Activated CD8-positive, alpha-beta memory T cell treated with anti-CD3 and anti-CD28 coated beads, Interleukin-2, amount 10 ng/mL, durations not matched to agents 7 days and 5 days (primary cell): ENCODE measurements at places on chromosomes 1 and 21. TPM values are rescaled to one million over a fixed set of nuclear protein-coding genes. Genes with fewer than 3 reads are reported as not detected.

- H3K4me3 ChIP-seq = no peak overlapping the region
- H3K4me1 ChIP-seq = no peaks in the 10 kb centered on the region
- no peaks in the 10 kb centered on the region for H3K36me3 ChIP-seq
- H3K27me3 ChIP-seq = peaks cover 9% of the 10 kb centered on the region
- no peak for DNase-seq
- H3K27ac ChIP-seq = no peak overlapping the region
Observed at GRCh38 chr1:160419838-160420169, 19.4 kb downstream of the VANGL2 start.

- peak; percentile 92 for DNase-seq
- peak overlapping the region; percentile 85 for H3K27ac ChIP-seq
- peaks cover 1% of the 10 kb centered on the region for H3K36me3 ChIP-seq
- peak overlapping the region; percentile 79 for H3K4me3 ChIP-seq
Observed at GRCh38 chr1:966704-967300, 520 bp downstream of the PLEKHN1 start.

Gene OR2L8
- not detected for total RNA-seq

DNA sequence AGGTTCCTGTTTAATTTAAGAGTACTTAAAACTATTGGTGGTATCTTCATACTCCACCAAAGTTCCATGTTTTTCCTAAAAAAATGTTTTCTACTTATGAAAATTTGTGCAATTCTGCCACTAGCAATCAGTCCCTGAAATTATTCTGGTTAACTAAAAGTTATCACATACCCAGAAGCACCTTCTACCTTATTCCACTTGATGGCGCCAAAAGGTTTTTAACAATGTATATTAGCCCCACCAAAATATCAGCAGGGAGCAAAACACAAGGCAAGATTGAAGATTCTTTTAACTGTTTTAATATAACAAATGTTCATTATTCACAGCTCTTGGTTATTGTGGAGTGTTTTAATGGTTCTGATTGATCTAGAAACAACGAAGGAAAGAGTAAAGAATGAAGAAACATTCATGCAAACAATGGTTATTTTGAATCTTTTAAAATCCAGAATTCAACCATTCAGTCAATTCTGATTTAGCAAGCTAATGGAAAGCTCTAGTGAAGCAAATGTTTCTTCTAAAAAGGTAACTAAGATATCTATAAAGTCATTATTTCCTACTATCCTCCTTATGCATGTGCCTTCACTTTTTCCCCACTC, 67.2 kb downstream of the TTLL7 start:
- H3K4me1 ChIP-seq = no peaks in the 10 kb centered on the region
- no peak for DNase-seq
- H3K4me3 ChIP-seq = no peak overlapping the region
- H3K27ac ChIP-seq = no peak overlapping the region
- H3K36me3 ChIP-seq = no peaks in the 10 kb centered on the region

DNA sequence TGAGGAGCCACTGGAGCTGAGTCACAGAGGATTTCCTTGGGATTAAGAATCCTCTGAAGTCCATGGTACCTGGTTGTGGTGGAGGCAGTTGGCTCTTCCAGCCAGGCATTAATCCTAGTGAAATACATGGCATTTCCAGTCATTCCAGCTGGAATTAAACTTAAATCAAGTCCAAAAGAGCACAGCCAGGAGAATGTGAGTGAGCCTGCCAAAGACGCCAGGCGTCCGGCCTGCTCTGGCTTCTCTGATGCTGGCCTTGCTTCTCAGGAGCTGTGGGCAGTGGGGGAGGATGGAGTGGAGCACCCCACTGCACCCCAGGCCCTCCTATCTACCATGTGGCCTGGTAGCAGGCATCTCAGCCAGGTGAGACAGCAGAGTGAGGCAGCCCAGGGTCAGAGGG, 23.4 kb upstream of the TENT5C start:
- H3K4me1 ChIP-seq = peaks cover 3% of the 10 kb centered on the region
- no peaks in the 10 kb centered on the region for H3K27me3 ChIP-seq
- no peak for DNase-seq
- no peak overlapping the region for H3K27ac ChIP-seq
- no peaks in the 10 kb centered on the region for H3K36me3 ChIP-seq

Gene WASF2
- 113 TPM for total RNA-seq

- no peak overlapping the region for H3K27ac ChIP-seq
- no peaks in the 10 kb centered on the region for H3K4me1 ChIP-seq
- no peak for DNase-seq
- H3K27me3 ChIP-seq = peaks cover 13% of the 10 kb centered on the region
- H3K36me3 ChIP-seq = no peaks in the 10 kb centered on the region
- no peak overlapping the region for H3K4me3 ChIP-seq
Observed at GRCh38 chr1:36787312-36787913, 246.9 kb downstream of the GRIK3 start.

GRCh38 chr1:151998611-151999362, 5.1 kb upstream of the S100A10 start:
- H3K36me3 ChIP-seq = no peaks in the 10 kb centered on the region
- H3K4me3 ChIP-seq = no peak overlapping the region
- peaks cover 16% of the 10 kb centered on the region for H3K27me3 ChIP-seq
- H3K27ac ChIP-seq = no peak overlapping the region
- H3K4me1 ChIP-seq = peaks cover 27% of the 10 kb centered on the region
- DNase-seq = no peak

GRCh38 chr1:23528250-23528978, 2.6 kb downstream of the E2F2 start:
- H3K4me3 ChIP-seq = peak overlapping the region; percentile 91
- no peaks in the 10 kb centered on the region for H3K27me3 ChIP-seq
- H3K36me3 ChIP-seq = peaks cover 40% of the 10 kb centered on the region
- peak; percentile 94 for DNase-seq

DNA sequence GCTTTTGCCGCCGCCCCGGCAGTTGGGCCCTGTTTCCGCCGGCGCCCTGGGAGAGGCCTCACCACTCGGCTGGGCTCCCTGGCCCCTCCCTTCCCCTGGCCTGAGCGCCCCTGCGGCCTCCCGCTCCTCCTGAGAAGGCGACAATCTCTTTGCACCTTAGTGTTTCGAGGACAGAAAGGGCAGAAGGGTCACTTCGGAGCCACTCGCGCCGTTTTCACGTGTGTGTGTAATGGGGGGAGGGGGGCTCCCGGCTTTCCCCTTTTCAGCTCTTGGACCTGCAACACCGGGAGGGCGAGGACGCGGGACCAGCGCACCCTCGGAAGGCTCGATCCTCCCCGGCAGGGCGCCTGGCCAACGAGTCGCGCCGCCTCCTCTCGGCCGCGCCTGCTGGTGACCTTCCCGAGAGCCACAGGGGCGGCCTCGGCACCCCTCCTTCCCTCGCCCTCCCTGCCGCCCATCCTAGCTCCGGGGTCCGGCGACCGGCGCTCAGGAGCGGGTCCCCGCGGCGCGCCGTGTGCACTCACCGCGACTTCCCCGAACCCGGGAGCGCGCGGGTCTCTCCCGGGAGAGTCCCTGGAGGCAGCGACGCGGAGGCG, 432 bp upstream of the SIM2 start:
- H3K4me1 ChIP-seq = peaks cover 7% of the 10 kb centered on the region
- DNase-seq = no peak
- H3K27ac ChIP-seq = peak overlapping the region; percentile 24

Gene NBPF10
- 2.0 TPM for total RNA-seq

DNA sequence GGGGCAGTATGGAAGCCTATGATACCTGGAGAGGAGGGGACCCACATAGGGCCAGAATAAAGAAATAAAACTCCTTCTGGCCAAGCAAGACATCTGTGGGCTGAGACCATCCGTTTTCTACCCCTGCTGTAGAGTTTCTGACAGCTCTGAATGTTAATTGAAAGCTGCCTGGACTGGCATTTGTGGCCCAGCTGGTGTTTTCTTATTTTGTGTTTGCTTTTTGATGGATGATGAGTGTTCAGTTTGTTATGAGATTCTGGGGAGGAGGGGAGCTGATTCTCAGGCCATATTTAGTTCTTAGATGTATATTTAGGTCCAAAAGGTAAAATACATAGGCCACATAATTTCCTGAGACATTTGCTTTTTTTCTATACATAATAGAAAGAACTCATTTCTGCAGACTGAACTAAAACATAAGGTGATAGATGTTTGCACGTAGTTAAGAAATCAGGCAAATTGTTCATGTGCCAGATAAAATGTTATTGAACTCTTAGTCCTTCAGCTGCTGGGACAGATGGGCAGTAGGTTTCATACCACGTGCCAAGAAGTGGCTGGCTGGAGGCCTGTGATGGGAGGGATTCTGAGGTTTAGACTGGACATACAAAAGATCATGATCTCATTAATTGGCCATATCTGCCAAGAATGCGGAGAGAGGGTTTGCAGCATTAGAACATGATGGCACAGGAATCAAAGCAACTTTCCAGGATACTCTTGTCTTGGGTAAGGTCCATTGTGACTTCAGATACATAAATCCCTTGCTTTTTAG, 54.1 kb downstream of the DSCAM start:
- DNase-seq = no peak
- H3K27ac ChIP-seq = no peak overlapping the region
- H3K4me1 ChIP-seq = no peaks in the 10 kb centered on the region
- no peaks in the 10 kb centered on the region for H3K27me3 ChIP-seq
- H3K4me3 ChIP-seq = no peak overlapping the region

- no peak overlapping the region for H3K27ac ChIP-seq
- no peaks in the 10 kb centered on the region for H3K4me1 ChIP-seq
- DNase-seq = no peak
- H3K27me3 ChIP-seq = no peaks in the 10 kb centered on the region
Observed at GRCh38 chr1:22806584-22806983, 95.9 kb downstream of the EPHB2 start.

Gene ADAMTSL4
- 0.35 TPM for total RNA-seq

GRCh38 chr1:204591473-204592090, 75.4 kb downstream of the MDM4 start:
- no peak overlapping the region for H3K27ac ChIP-seq
- no peaks in the 10 kb centered on the region for H3K27me3 ChIP-seq
- no peak for DNase-seq
- H3K4me1 ChIP-seq = no peaks in the 10 kb centered on the region

GRCh38 chr1:218703836-218704235, 358.7 kb downstream of the TGFB2 start:
- no peak overlapping the region for H3K27ac ChIP-seq
- H3K27me3 ChIP-seq = no peaks in the 10 kb centered on the region
- no peak overlapping the region for H3K4me3 ChIP-seq
- H3K4me1 ChIP-seq = no peaks in the 10 kb centered on the region
- H3K36me3 ChIP-seq = no peaks in the 10 kb centered on the region

- H3K27ac ChIP-seq = no peak overlapping the region
- H3K4me1 ChIP-seq = no peaks in the 10 kb centered on the region
- H3K27me3 ChIP-seq = no peaks in the 10 kb centered on the region
- no peak overlapping the region for H3K4me3 ChIP-seq
- DNase-seq = no peak
Observed at GRCh38 chr1:218817071-218817470, 356.6 kb upstream of the LYPLAL1 start.

DNA sequence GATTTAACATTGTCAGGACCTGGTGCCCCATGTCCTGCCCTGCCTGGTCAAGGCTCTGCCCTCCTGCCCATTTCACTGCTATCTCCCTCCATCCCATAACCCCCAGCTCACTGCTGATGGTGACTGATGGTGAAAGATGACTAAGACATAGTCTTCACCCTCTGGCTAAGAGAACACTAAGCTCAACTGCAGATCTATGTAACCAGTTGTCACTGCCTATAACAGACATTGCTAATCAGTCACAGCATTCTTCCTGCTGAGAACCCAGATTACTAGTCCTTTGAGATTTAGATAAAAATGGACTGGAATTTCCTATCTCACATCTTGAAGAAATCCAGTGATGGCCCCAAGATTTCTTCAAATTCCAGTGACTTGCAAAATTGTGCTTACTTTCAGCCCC, 8.0 kb upstream of the ZNF362 start:
- DNase-seq = no peak
- H3K36me3 ChIP-seq = no peaks in the 10 kb centered on the region
- peaks cover 27% of the 10 kb centered on the region for H3K27me3 ChIP-seq
- no peak overlapping the region for H3K4me3 ChIP-seq
- H3K27ac ChIP-seq = no peak overlapping the region
- no peaks in the 10 kb centered on the region for H3K4me1 ChIP-seq

DNA sequence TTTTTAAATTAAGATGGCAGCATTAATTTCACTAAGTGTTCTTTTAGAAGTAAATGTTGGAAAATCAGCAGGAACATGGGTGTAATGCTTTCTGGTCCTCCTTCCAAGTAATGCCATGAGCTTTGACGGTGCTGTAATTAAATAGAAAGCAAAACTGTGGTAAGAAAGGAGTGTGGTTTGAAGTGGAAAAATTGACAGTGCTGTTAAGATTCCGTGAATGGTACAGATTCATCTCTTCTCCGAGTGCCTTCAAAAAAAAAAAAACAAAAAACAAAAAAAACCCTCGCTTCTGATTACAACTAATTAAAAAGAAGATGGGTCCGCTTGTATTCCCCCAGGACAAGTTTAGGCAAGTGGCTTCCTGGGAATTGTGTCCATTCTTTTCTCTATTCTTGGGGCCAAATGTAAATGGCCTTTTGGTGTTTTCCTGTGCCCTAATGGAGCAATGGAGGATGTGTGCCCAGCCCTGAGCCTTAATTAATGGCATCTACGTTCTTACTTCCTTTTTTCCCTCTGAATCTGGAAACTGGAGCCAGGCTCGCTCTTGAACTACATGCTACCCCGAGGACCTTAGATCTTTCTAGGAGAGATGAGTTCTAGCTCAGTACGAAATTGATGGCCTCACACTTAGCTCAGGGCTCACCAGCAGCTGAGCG, 5.1 kb downstream of the LMO4 start:
- H3K27ac ChIP-seq = peak overlapping the region; percentile 92
- H3K4me3 ChIP-seq = peak overlapping the region; percentile 89
- no peak for DNase-seq
- H3K4me1 ChIP-seq = peaks cover 49% of the 10 kb centered on the region

Gene HTR6
- not detected for total RNA-seq

DNA sequence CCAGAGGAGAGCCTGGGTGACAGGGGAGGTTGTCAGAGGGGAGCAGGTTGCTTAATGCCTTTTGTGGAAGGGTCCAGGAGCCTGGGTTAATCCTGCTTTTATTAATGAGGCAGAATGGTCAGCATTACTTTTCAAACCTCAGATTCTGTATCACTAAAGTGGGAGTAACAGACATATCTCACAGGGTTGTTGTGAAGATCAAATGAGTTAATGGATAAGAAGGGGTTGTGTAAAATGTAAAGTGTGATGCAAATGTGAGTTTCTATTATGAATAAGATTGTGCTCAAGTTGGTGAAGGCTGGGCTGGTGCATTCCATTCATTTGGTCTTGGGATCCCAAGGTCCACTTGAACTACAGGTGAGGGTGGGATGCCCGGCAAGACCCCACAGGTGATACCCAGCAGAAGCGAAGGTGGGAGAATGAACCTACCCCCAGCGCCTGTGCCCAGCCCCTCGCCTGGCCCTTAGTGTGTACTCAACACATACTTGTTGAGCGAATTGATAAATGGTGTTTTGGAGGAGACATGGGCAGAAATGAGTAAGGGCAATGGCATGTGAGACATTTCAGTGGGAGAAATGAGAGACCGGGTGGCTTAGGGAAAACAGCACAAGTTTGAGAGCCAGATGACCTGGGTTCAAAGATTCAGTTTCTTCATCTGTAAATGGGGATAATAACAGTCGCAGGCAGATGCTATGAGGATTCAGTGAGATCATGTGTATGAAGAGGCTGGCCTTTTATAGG, 6.2 kb downstream of the SLC26A9 start:
- no peaks in the 10 kb centered on the region for H3K4me1 ChIP-seq
- no peak overlapping the region for H3K27ac ChIP-seq
